Activated CD4-positive, alpha-beta T cell treated with anti-CD3 and anti-CD28 coated beads for 36 hours (primary cell): ENCODE measurements at places on chromosomes 4 and X. TPM values are rescaled to one million over a fixed set of nuclear protein-coding genes. Genes with fewer than 3 reads are reported as not detected.

Gene ARR3
- total RNA-seq = not detected

Gene PDGFRA
- not detected for total RNA-seq

Gene GALNTL6
- total RNA-seq = not detected

Gene ADH7
- not detected for total RNA-seq
